ENCODE measurements at places on chromosomes 2 and 18.

DNA sequence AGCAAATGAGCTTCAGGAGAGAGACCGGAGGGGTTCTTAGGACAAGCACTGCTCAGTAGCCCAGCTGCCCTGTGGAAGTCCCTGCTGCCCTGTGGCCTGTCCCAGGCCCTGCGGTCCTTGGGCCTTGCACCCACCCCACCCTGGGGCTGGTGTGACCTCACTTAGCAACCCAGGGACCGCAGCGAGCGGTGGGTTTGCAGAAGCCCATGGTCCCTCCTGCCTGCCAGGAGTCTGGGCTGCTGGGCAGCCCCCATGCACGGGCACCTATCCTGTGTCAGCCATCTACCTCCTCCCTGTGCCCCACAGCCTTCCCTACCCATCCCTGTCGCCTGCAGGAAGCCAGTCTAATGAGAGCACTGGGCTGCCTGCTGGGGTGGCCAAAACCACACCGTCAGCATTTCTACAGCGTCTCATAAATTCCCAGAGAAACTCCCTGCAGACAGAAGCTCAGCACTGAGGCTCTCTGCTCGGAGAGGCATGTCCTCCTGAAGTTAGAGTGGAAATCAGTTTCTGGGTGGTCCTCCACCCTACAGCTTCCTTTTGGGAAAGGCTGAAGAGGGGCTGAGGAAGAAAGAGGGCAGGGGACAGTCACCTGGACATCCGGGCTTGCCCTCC, 231.1 kb upstream of the HS6ST1 start:
- no peak for DNase-seq

DNA sequence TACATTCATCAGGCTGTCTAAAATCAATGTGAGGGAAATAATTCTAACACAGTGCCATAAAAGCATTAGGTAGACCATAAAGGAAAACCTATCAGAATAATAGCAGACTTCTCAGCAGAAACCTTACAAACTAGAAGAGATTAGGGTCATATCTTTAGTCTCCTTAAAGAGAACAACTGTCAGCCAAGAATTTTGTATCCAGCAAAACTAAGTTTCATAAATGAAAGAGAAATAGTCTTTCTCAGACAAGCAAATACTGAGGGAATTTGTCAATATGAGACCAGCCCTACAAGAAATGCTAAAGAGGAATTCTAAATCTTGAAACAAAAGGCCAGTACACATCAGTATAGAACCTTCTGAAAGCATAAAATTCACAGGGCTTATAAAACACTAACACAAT, 482.0 kb downstream of the SATB2 start:
- no peak for DNase-seq

DNA sequence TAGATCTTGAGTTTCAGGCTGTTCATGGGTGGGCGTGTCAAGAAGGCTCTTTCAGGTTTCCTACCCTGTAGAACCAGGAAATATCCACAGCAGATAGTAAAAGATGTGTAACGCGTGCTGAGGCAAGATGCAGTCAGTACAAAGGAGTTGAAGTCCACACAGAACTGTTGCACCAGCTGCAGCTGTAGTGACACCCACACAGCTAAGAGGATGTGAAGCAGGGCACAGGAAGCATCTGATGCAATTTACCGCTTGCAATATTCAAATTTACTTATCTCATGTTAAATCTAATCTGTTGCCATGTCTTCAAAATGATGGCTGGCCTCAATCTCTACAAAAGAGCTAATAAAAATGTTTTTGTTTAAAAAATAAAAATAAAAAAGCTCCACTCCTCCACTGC, 132.8 kb downstream of the ARHGAP15 start:
- no peak for DNase-seq

DNA sequence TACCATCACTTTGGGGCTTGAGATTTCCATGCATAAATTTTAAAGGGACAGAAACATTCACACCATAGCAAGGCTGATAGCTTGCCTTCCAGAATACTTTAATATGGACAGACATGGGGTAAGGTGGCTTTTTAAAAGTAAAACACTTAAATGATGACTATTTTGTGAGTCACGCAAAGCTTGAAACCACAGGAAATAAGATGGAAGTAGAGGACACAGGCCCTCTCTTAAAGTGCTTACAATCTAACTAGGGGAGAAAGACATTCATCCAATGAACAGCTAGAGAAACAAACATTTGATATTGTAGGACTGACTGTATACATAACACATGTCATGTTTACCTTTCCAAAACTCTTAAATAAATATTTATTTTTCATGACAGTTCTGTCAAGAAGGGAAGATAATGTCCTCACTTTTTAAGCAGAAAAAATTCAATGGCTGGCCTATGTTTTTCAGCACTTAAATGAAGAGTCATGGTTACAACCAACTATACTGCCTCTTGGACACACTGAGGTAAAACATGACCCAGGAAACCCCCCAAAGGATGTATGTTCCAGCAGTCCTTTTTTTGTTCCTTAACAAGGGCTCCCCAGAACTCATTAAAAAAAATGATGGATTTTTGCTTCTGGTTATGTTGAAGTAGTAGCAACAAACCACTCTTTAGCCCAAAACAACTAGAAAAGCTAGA, 120.0 kb upstream of the RBMS1 start:
- DNase-seq, result no peak

- DNase-seq, result no peak
Observed at GRCh38 chr2:217466104-217466503, 536.7 kb downstream of the TNS1 start.

GRCh38 chr2:160494201-160494644, 616 bp upstream of the RBMS1 start:
- DNase-seq, result no peak

GRCh38 chr2:58514252-58514651, 273.1 kb upstream of the FANCL start:
- no peak for DNase-seq

DNA sequence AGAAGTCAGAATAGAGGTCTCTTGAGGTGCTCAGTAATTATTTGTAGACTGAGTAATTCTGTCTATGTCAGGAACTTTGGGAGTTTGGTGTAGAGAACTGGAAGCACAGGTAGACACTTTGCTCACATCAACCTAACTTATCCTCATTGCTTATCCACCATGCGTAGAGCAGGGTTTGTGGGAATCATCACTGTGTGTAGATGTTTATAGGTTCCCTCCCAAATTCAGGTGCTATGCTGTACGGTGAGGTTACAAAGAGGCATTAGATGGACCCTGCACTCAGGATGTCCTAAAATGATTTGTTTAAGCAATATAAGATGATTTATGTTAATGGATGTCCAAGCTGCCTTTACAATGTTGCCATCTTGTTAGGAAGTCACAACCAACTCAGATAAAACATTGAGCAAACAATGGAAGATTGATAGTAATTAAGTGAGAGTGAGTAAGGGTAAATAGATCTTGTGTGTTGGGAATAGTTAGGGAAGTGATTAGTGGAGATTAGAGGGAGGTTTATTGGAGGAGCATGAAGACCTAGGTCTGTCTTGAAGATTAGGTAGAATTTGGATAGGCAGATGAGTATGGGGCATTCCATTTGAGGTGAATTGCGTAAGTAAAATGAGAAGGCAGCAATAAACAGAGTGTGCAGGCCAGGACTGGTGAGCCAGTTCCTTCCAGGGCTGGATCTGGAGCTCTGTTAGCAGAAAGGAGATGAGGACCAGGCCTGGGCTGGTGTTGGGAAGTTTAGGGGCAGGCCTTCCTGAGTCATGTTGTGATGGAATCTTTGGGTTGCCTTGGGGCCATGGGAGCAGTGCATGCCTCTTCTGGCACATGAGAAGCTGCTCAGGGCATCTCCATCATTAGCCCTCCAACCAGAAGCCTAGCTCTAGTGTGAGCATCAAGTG, 12.1 kb downstream of the EPAS1 start:
- DNase-seq, result no peak

- no peak for DNase-seq
Observed at GRCh38 chr2:6896930-6897759, 19.6 kb downstream of the RSAD2 start.

DNA sequence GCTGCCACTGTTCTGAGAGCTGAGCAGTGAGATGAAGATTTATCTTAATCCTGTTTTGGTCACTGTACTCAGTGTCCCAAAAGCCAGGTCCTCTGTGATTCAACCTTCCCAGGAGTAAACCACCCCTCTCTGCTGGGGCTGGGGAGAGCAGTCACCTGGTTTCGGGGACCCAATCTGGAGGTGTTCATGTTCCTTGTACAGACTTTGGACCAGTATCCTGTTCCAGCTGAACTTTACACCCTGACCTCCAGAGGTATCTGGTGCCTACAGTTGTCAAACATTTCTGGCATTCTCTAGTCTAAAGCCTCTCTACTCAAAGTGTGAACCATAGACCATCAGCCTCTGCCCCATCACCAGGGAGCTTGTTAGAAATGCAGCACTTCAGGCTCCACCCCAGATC, 22.1 kb downstream of the CERS6 start:
- no peak for DNase-seq

GRCh38 chr18:3906116-3906750, 456.3 kb downstream of the TGIF1 start:
- no peak for DNase-seq

GRCh38 chr2:31151501-31151900, 13.3 kb upstream of the GALNT14 start:
- DNase-seq, result no peak

- no peak for DNase-seq
Observed at GRCh38 chr2:985317-985898, 34.8 kb downstream of the SNTG2 start.

DNA sequence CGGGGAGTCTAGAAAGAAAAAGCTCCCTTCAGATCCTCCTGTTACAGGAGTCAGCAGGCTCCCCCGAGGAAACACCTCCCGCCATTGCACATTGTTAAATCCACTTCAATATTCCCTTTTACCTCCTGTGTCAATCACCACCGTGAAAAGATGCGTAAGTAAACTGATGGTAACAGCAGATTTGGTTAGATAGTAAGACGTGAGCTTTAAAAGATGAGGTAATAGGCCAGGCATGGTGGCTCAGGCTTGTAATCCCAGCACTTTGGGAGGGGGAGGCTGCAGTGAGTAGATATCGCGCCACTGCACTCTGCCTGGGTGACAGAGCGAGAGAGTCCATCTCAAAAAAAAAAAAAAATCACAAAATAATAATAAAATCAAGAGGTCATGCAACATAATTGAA, 15.2 kb upstream of the NCL start:
- DNase-seq, result no peak

- peak; percentile 38 for DNase-seq
Observed at GRCh38 chr2:239596792-239597191, 196.0 kb upstream of the HDAC4 start.

GRCh38 chr2:229578052-229578846, 136.1 kb downstream of the DNER start:
- no peak for DNase-seq

GRCh38 chr18:11251891-11252270, 102.5 kb upstream of the PIEZO2 start:
- no peak for DNase-seq

GRCh38 chr2:222057347-222058073, 241.3 kb downstream of the PAX3 start:
- no peak for DNase-seq

GRCh38 chr18:51712821-51713220, 515.3 kb upstream of the MEX3C start:
- DNase-seq, result no peak

DNA sequence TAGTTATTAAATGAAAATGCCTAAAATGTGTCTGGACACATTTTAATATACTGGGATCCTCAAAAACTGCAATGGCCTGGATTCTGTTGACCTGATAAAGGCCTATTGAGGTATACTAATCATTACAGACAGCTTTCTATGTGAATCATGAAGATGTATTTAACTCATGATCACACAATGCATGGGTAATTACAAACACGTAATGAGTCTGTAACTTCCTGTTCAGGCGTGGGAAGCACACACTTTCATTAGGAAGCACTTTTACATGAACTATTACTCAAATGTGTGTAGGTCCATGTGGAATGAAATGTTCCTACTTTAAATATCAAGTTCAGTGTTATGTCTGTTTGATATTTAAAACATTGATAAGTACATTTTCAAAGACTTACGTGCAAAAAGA, 108.7 kb downstream of the NCKAP5 start:
- DNase-seq, result no peak

DNA sequence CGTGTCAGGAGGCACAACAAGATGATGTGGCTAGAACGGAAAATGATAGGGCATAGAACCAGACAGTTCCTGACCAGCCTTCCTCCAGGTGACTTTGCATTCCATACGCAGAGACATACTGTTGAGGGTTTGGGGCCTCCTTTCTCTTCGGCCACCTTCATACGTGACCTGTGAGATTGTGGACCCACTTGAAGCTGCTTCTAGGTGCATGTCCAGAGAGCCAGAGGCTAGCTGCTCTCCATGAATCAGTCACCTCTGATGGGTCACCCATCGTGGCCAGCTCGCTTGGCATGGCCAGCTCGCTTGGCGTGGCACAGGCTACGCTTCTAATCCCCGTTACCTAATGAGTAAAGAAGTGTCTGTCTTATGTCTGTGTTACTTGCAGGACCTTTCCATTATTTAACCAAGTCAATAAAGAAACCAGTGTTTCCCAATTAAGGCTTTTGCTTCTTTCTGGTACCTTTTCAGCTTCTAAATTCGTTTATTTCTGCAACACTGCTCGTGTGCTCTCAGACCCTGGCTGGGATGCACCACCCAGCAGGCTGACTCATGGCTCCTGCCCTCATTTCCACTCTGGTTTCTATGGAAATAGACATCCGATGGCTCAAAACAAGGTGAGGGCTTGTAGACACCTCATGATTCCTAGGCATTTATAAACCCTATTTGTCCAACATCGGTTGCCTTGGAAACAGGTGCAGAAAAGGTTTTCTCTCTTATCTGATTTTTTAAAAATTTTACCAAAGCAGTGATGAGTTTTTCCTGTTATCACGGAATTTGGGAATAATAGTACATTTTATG, 86.7 kb upstream of the B3GNT7 start:
- no peak for DNase-seq

- DNase-seq, result no peak
Observed at GRCh38 chr2:232581725-232582124, 31.2 kb downstream of the EIF4E2 start.

DNA sequence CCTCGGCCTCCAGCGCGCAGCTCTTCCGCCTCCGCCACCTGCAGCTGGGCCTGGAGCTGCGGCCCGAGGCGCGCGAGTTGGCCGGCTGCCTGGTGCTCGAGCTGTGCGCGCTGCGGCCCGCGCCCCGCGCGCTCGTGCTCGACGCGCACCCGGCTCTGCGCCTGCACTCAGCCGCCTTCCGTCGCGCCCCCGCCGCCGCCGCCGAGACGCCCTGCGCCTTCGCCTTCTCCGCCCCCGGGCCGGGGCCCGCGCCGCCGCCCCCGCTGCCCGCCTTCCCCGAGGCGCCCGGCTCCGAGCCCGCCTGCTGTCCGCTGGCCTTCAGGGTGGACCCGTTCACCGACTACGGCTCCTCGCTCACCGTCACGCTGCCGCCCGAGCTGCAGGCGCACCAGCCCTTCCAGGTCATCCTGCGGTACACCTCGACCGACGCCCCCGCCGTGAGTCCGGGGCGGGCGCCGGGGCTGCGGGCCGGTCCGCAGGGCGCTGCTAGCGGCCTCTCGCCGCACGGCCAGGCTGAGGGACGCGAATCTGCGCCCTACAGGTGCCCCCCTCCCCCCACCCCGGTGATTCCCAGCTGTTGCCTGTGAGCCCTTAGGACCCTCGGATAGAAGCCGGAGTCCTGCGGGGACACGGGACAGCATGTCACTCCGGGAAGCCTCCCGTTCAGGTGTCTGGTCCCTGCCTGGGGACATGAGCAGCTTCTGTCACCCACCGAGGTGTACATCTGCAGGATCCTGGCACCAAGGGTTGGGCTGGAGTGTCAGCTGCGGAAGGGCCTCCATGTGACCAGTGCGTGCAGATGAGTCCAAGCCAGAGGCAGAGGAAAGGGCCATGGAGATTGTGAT, 616 bp downstream of the RNPEPL1 start:
- peak; percentile 74 for DNase-seq

Data from tibial artery (tissue), 4 donors.